Liver (tissue), 10 donors: ENCODE measurements at places on chromosomes 7 and 10. TPM values are rescaled to one million over a fixed set of nuclear protein-coding genes. Genes with fewer than 3 reads are reported as not detected.

GIMAP4 gene
- 15.6 TPM for total RNA-seq

GNGT1 gene
- not detected for total RNA-seq

TUBB8 gene
- not detected for total RNA-seq

STEAP2 gene
- total RNA-seq = 8.0 TPM

FGL2 gene
- total RNA-seq = 21.7 TPM

PLEKHS1 gene
- not detected for total RNA-seq

ZMIZ1 gene
- 11.2 TPM for total RNA-seq

ACTL6B gene
- not detected for total RNA-seq

TMEM225B gene
- total RNA-seq = 0.17 TPM

EMX2 gene
- not detected for total RNA-seq
